Head of caudate nucleus (tissue), 42 donors: ENCODE measurements at places on chromosomes 7 and 10.
A peak's percentile ranks its signal among the peaks of the same experiment; 100 is the strongest.

DNA sequence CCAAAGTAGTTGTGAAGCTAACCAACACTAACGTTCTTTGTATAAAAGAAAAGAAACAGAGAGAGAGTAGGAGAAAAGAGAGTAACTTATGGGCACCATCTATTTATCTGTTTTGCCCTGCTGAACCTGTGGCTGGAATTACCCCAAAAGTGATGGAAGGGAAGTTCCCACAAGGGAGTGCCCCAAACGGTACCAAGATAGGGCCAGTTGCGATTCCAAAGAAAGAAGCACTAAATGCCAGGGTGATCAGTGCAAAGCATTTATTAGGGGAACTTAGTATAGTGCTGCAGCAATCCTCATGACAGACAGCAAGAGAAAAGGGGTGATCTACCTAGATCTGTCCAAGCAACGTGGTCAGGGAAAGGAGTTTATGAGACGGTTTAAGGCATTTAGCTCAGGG lies 190.2 kb downstream of the SORCS3 start:
- no peak for DNase-seq

GRCh38 chr10:128213156-128213555 lies 86.9 kb upstream of the MKI67 start:
- DNase-seq: no peak

DNA sequence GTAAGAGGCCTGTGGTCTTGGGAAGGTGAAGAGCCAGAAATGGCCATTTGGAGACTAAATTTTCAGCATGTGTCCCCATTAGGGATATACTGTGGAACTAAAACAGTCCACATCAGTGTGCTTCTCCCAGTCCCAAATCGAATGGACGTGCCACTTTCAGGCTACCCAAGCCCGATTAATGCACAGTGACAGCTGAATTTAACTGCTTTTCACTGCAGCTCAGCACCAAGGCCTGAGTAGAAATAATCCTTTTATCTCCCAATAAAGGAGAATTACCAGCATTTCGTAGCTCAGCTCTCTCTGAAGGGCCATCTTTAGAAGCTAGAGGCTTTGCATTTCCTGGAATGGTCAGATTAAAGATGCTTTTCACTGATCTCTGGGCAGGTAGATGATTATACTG lies 183.3 kb downstream of the NPSR1 start:
- DNase-seq: no peak

GRCh38 chr10:11404901-11405300 lies 206.5 kb downstream of the USP6NL start:
- DNase-seq: no peak

- DNase-seq: no peak
These were observed 102.8 kb downstream of the ARHGAP22 start for GRCh38 chr10:48501787-48502771.

DNA sequence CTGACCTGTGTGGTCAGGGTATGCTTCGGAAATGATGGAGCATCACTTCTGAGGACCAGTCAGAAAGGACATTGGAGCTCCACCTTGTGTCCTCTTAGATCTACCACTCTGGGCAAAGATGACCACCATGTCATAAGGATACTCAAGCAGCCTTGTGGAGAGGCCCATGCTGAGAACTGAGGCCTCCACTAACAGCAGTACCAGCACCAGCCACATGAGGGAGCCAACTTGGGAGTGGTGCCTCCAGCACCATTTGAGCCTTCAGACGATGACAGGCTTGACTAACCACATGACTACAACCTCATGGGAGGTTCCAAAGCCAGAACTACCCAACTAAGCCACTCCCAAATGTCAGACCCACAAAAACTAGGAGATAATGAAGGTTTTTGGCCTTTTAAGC lies 116.0 kb downstream of the NPTX2 start:
- no peak for DNase-seq

GRCh38 chr7:88669913-88670312 lies 89.6 kb upstream of the ZNF804B start:
- no peak for DNase-seq

- DNase-seq: peak; percentile 8
These were observed 77.4 kb upstream of the RET start for GRCh38 chr10:42999385-43000020.

DNA sequence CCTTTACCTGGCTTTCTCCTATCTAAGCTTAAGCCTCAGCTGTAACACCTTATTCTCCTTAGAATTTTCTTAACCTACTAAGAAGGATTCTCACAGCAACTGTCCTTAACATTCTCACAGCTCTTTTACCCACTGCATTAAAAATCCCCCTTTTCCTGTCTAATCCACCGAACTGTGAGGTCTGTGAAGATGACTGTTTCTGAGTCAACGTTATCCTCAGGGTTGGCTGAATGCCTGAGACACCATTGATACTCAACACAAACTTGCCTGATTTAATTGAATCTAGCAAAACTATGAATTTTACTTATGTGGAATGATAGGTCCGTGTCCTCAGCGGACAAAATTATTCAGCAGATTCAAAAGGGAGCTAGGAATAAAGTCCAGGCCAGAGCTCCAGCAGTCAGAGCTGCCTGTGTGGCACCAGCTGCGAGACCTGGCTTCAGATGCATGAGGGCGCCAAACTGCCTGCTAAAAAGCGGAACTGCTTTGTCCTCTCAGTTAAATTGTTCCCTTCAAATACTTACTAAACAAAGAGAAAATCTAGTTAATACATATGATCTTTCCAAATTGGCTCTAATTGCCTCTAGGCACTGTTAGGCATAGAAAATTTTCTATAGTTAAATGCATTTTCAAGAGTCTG lies 33.4 kb upstream of the VWDE start:
- DNase-seq: peak; percentile 11

DNA sequence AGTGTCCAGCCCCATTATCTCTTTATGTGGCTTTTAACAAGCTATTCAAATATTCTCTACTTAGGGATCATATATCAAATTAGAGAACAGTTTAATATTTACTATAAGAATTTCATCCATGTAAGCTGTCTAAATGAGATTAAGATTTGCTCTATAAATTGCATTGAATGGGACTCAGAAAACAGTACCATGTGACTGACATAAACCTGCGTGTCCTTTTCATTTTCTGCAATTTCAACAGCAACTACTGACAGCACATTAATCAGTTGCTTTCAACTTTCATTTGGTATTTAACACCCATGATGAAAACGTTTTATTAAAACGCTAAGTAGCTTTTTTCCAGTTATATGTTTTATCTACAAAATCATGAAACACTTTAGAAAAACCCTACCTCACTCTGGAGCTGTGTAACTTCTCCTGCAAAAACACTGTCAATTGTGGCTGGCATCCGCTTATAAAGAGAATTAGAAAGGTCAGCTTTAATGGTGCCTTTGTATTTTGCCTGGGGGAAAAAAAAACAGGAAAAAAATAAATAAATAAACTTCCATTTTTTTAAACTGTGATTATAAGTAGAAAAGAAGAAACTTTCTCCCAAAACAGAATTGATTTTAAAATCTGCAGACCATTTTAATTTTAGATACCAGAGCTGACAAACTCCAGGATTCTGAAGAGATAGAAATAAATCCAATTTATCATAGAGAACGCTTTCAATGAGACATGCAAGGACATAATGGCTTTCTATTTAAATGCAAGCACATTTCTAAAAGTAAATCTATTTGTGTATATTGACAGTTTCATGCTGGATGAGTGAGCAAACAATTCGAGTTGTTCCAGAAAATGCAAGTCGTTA lies 9.2 kb downstream of the NEBL start:
- DNase-seq: no peak

GRCh38 chr10:124577651-124578050 lies 116.0 kb downstream of the LHPP start:
- DNase-seq: no peak
